ENCODE measurements at places on chromosomes 5 and 9.

DNA sequence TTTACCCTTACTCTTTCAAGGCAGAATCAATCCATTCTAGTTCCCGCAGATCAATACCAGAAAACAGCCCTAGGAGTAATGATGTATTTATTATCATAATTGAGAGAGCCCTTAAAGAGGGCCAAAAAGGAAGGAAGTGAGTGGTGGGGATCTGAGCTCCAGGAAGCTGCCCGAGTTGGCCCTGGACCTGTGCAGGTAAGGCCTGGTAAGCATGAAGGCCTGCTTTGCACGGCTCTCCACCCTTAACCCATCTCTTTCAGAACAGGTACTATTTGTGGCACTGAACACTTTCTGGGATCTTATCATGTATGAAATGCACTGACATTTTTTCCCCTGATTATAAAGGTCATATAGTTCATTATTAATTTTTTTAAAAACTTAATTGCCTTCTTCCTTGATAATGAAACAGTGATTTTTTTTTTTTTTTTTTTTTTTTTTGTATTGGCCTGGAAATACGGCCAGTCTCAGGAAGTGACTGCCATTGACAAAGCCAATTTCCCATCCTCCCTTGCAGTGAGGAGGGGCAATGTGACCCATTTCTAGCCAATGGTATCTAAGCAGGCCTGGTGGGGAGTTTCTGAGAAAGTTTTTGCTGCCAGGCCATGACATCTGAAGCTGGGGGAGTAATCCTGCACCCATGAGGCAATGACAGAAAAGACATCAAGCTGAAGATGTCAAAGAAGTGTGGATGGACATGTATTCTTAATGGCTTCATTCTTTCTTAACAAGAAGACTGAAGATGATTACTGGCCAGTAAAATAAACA, 6.3 kb upstream of the MVB12B start:
- DNase-seq: no peak

GRCh38 chr5:85813146-85813545, 804.6 kb upstream of the COX7C start:
- no peak for DNase-seq

DNA sequence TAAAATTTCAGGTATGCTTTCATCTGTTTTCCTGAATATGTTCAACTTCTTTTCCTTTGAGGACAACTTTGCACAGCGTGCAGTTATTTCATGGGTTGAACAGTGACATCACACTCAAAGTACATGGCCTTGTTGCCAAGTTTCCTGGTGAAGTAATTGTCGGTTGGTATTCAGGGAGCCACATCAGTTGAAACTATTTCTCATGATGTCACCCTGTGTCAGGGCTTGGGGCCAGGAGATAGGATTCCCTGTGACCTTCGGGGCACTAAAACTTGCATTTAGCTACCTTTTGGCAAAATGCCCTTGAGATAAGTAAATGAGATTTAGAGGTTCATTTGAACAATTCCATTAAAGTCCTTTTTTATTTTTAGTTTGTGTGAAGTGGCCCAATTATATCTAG, 383.9 kb downstream of the SH3GL2 start:
- DNase-seq: no peak

GRCh38 chr9:14242150-14242805, 71.7 kb downstream of the NFIB start:
- DNase-seq: no peak

DNA sequence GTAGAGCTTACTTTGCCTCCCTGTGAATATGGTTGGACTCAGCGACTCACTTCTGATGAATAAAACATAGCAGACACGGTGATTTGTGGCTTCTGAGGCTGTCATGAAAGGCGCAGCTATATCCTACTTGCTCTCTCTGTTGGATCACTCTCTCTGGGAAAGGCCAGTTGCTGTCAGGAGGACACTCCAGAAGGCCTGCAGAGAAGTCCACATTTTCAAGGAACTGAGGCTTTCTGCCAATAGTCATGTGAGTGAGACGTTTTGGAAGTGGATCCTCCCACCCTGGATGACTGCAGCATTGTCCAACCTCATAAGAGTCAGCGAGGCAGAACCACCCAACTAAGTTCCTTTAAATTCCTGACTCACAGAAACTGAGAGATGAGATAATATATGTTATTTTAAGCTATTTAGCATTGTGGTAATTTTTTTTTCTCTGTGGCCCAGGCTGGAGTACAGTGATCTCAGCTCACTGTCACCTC, 156.0 kb upstream of the MAST4 start:
- DNase-seq: no peak

DNA sequence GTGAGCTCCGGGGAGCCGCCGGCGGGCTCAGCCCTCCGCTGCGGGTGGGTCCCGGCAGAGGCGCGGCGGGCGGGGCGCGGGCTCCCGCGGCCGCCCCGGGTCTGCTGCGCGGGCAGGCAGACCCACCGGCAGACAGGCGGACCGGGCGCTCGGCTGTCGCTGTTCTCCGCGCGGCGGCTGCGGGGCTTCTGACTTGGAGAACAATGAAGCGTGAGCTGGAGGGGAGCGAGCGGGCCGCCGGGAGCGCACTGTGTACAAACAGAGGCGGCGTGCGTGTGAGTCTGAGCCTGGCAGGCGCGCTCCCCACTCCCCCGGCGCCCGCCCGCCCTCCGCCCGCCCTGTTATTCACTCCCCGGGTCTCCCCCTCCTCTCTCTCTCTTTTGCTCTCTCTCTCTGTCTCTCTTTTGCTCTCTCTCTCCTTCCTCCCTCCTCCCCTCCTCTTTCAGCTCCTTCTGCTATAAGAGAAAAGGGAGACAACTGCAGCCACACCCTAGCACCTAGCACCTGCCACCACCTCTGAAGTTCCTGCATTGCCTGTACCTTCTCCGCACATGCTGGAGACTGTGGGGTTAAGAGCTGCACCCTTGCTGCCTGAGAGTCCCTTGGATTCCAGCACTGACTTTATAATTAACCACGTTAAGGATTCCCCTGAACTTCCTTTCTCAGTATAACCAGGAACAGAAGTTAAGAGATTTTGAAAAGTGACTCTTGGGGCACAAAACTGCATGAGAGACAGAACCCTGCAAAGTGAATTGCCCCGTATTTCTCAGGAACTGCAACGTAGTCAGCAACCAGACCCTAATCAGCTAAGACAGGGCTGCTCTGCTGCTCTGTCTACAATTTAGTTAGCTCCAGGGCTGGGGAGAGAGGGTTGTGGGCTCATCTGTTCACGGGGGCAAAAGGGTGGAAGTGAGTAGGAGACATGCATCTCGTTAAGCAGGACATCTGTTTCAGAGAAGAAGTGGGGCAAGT, at the start of gene EDIL3:
Gene EDIL3 (minus strand): TSS at position 277 of the 972 bp plus-strand sequence. CDS start 506 bp downstream, outside the sequence.
- no peak for DNase-seq

- no peak for DNase-seq
Observed at GRCh38 chr5:179245031-179245430, 100.2 kb downstream of the ADAMTS2 start.

DNA sequence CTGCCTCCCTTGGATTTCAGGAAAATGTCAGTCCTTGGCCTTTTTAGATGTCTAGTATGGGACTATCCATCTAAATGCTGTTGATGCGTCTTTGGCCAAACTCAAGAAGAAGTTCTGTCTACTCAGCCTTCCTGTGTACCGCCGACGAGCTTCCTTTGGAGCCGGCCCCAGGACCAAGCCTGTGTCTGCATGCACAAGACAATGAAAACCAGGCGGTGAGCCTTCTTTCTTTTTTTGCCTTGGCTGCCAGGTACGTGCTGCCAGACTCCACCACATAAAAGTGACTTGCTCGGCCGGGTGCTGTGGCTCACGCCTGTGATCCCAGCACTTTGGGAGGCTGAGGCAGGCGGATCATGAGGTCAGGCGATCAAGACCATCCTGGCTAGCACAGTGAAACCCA, 6.0 kb upstream of the NEURL1B start:
- DNase-seq: no peak

- DNase-seq: no peak
Observed at GRCh38 chr5:111494355-111494999, 17.9 kb downstream of the STARD4 start.

DNA sequence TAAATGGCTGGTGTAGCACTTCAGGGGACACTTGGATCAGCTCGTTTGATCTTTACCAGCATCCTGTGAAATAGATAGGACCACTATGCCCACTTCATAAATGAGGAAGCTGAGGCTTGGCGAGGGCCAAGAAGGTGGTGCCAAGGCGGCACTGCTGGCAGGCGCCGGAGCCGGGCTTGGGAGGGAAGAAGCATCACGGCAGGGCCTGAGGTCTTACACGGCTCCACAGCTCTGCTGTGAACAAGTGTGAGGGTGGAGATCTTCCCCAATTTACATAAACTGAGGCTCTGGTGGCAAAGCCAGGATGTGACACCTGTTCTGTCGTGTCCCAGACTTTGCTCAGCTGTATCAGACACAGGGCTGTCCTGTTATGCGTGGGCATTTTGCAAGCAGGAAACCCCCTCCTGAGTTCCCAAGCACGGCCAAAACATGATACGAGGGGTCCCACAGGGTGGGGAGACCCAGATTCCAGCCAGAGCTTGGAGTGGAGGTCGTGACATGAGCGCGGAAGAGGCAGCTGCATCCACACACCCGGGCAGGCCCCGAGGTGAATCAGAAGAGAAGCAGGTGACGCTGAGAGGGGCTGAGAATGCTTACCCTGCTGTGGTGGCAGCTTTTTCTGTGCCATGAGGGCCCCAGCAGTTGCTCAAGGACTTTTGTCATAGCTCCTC, 117.5 kb upstream of the BOD1 start:
- no peak for DNase-seq

- DNase-seq: no peak
Observed at GRCh38 chr5:62296998-62297397, 9.0 kb upstream of the KIF2A start.

DNA sequence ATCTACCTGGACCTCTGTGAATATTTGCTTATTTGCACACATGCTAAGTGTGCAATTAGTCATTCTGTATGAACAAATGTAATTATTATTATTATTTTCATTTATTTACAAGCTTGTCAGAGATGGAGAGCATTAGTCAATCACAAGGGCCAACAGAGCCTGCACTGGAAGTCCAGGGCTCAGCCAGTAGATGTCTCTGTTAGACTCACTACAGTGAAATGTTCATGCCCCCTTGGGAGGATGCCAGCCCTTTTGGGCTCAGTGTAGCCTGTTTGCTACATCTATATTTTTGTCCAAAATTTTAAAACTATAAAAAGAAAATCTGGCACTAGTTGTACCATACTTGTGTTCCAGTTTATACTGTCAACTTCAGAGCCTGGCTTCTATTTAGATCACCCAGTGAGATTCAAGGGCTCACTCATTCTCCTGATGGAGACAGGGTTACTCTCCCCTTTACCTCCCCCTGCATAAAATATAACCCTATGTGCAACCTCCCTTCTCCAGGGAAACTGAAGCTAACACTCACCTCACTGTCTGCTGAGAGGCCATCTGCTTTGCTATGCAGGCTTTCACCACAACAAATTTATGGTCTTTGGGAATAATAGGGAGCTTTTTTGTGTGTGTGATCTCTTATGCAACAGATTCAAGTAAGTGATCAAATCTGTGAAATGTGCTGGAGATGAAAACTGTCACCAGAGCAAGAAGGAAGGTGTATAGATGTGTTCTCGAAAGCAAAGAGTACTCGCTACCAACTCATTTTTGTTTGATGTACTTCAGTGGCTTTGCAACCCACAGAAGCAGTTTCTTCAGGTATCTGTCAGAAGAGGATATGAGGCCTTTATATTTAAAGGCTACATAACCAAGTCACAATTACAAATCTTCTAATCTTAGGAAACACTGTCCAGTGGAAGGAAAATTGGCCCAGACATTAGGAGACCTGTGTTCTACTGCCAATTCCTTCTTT, 99.9 kb upstream of the TLE4 start:
- DNase-seq: no peak

DNA sequence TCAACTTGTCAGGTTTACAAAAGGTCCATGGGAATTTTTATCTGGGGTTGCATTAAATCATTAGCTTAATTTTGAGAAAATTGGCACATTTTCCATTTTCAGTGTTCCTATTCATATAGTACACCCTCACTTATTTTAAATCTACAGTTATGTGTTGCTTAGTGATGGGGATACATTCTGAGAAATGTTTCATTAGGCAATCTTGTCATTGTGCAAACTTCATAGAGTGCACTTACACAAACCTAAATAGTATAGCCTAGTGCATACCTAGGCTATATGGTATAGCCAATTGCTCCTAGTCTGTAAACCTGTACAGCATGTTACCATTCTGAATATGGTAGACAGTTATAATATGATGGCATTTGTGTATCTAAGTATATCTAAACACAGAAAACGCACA, 19.8 kb upstream of the FAM151B start:
- DNase-seq: no peak

DNA sequence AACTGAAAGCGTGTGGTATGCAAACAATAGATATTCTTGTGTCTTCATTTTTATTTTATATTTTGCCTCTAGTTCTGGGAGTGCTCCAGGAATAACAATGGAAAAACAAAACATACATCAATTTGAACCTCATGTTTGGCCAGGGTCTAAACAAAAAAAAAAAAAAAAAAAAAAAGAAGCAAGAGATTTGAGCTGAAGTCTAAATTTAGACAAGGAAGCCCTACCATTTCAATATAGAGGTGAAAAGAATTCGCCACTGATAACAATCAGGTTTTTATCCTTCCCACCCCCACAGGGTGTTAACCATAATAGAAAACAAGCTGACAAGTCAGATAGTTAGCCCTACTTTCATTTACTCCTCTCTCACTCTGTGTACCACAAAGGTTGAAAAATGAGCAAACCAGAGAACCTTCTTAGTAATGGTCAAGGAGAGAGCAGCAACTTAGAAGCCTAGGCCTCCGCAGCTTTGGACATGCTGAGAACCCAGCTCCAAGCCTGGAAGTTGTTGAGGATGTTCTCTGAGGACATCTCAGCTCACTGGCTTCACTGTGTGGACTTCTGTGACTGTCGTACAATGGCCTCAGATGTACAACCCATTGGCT, 118.2 kb upstream of the HMHB1 start:
- DNase-seq: no peak

GRCh38 chr5:108581026-108581425, 166.7 kb upstream of the FER start:
- no peak for DNase-seq

DNA sequence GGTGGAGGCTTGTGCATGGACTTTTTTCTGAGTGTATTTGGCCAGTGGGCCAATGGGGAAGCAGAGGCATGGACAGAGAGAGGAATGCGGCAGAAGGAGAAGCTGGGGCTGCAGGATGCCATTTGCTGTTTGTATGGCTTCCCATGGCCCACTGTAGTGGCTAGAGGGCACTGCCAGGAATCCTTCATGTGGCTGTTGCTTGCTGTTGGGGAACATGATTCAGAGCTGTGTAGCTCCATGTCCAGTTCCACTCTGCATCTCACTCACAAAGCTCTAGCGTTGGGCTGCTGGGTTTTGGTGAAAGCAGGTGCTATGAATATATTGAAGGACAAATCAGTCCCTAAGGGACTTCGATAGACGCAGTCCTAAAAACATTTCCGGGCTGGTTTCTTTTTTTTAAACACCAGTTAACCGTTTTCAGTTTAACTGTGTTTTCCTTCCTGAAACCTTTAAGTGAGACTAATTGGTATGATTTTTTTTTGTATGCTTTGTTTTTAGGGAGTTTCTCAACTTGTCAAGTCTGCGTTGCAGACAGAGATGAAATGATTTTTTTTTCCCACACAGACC, 51.3 kb downstream of the SLC22A5 start:
- DNase-seq: no peak
